ENCODE measurements at places on chromosomes 16 and 17.

- peak; percentile 23 for DNase-seq
These were observed 23.2 kb downstream of the SLC7A6OS start for GRCh38 chr16:68287276-68288251.

DNA sequence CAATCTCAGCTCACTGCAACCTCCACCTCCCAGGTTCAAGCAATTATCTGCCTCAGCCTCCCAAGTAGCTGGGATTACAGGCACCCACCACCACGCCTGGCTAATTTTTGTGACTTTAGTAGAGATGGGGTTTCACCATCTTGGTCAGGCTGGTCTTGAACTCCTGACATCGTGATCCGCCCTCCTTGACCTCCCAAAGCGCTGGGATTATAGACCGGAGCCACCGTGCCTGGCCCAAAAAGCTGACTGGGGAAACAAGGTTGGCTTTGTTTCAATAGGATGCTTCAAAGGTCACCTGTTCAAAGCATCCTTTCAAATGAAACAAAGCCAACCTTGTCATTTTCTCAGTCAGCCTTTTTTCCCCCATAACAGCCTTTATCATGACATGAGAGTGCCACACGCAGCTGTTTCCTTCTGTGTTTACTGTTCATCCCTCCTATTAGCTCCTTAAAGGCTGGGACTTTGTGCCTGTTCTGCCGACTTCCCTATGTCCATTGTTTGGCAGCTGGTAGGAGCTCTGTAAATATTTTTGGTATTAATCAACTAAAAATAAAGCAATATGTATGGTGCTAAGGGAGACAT is 51.1 kb downstream of the ADAMTS18 start:
- DNase-seq = no peak

- DNase-seq = no peak
These were observed 310.4 kb downstream of the SNX29 start for GRCh38 chr16:12286964-12287363.

- DNase-seq = no peak
These were observed 216.3 kb downstream of the SPECC1 start for GRCh38 chr17:20225162-20226115.

DNA sequence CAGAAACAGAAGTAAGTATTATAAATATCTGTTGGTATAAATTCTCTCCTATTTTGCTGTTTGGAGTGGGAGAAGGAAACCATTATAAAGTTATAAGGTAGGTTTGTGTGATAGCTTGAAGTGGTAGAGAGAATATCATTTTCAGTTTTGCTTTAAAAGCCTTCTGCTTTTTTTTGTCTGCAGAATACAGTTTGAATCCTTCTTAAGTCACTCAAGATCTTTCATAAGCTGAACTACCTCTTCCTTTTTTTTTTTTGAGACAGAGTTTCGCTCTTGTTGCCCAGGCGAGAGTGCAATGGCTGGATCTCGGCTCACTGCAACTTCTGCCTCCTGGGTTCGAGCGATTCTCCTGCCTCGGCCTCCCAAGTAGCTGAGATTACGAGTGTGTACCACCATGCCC is 9.0 kb downstream of the ATAD5 start:
- no peak for DNase-seq

- DNase-seq = no peak
These were observed 218.2 kb upstream of the CHMP6 start for GRCh38 chr17:80773243-80773991.

DNA sequence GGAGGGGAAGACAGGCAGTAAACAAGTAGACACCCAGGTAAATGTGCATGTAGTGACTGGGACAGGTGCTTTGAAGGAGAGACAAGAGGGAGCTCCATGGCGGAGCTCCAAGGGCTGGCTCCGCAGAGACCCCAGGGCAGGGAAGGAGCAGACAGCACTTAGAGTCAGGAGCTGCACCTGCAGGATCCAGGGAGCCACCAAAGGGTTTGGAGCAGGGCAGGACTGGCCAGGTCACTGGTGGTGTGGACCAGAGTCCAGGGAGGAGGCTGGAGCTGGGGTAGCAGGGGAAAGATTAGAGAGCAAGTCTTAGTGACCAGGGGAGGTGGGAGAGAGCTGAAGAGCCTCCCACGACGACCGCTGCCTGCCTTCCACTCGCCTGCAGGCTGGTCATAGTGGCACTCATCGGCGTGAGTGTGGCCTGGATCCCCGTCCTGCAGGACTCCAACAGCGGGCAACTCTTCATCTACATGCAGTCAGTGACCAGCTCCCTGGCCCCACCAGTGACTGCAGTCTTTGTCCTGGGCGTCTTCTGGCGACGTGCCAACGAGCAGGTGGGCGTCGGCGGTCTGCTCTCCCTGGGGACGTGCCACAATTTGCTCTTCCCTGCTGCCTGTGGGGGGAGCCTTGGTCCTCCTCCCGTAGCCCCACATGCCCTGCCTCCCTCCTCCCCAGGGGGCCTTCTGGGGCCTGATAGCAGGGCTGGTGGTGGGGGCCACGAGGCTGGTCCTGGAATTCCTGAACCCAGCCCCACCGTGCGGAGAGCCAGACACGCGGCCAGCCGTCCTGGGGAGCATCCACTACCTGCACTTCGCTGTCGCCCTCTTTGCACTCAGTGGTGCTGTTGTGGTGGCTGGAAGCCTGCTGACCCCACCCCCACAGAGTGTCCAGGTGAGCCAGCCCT is 14.7 kb upstream of the FAM83G start:
- DNase-seq = no peak

DNA sequence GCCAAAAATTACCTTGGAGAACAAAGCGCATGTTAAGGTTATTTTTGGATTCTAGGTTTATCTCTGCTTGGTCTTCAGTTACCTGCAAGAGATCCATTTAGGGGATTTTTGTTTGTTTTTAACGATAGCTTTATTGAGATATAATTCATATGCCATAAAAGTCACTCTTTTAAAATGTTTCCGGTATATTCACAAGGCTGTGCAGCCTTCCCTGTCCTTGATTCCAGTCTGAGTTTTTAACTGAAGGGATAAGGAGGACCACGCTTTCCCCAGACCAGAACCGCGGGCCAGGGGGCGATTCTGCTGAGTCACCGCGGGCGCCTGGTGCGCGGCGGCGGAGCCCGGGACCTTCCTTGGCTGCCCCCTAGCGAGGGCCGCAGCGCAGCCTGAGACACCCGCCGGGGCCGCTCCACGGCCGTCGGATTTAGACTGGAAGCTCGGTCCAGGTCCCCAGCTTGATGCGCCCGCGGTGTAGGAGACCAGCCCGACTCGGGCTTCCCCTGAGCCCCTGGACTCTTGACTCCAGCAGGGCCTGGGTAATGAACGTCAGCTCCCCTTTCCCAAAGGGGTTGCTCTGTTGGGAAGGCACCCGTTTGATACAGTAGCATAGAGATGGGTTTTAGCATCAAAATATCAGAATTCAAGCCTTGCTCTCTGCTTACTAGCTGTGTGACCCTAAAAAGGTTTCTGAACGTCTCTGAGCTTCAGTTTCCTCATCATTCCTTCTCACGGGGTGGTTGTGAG is 50.0 kb upstream of the STH start:
- no peak for DNase-seq

DNA sequence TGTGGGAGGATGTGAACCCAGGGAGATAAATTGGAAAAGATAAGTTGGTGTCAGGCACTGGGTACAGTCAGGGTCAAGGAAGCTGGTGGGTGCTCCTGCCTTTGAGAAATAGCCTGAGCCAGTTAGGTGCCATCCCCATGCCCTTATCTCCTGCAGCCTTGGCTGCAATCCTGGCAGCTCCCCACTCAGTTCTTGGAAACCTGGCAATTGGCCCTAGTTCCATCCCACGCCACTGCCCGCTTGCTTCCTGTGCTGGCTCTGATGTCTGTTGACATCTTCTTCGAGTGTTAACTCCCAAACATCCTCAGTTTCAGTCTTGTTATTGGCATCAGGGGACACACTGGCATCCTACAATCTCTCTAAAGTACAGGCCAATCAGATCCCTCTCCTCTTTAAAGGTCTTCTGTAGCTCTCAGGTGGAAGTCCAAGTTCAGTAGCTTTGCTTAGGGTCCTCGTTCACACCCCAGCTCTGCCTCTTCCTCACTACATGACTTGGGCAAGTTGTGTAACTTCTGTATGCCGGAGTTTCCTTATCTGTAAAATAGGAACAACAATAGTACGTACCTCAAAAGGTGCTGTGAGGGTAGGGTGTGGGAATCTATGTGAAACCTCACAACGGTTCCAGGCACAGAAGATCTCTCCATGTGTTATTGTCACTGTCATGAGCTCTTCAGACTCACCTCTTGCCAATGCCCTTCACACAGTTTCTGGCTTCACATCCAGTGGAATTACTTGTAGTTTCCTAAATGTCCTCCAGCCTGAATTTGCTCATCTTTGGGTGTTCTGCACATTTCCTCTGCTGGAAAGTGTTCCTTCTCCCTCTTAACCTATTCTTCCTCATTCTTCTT is 13.5 kb upstream of the PRKAR1A start:
- no peak for DNase-seq

- DNase-seq = no peak
These were observed 3.4 kb upstream of the THUMPD1 start for GRCh38 chr16:20744922-20745440.

GRCh38 chr17:36947922-36948716 is 635 bp upstream of the AATF start:
- no peak for DNase-seq

- no peak for DNase-seq
These were observed 1241.8 kb upstream of the GOT2 start for GRCh38 chr16:59975953-59976352.

- DNase-seq = no peak
These were observed 17.0 kb downstream of the VPS53 start for GRCh38 chr17:697682-698081.

- DNase-seq = no peak
These were observed 42.5 kb downstream of the DNAH17 start for GRCh38 chr17:78534492-78535272.

DNA sequence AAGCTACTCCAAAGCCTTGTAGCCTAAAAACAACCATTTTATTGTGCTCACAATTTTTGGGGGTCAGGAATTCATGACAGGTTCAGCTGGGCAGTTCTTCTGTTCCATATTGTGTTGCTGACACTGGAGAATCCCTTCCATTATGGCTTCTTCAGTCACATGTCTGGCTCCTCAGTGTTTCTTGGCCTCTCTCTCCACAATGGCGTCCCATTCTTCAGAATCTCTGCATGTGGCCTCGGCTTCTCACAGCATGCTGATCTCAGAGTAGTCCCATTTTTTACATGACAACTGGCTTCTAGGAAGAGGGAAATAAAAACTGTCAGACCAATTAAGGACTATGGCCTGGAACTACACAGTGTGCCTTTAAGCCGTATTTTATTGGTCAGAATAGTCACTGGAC is 49.7 kb downstream of the NF1 start:
- DNase-seq = no peak

DNA sequence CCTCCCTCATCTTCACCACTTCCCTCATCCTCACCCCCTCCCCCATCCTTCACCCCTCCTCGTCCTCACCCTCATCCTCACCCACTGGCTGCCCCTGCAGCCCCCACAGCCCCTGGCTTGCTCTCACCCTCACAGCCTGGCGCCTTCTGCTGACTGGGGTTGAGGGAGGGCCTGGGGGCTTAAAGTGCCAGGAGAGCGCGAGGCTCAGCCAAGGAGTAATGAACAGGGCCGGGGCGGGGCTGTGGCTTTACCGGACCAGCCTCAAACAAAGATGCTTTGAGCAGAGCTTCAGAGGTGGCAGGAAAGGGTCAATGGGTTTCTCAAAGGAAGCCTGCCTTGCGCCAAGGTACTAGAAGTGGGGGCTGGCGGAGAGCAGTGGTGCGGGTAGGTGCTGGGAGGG is at the start of gene PRSS33:
PRSS33 (minus strand) TSS at position 155 of the 400 bp plus-strand sequence. CDS start 1,013 bp downstream, outside the sequence.
- DNase-seq = no peak

- DNase-seq = no peak
These were observed 19.1 kb downstream of the CDIP1 start for GRCh38 chr16:4519274-4520058.

GRCh38 chr16:25013049-25013448 is 2.1 kb downstream of the ARHGAP17 start:
- no peak for DNase-seq

GRCh38 chr16:3075523-3075915 is 10.1 kb downstream of the IL32 start:
- DNase-seq = no peak

DNA sequence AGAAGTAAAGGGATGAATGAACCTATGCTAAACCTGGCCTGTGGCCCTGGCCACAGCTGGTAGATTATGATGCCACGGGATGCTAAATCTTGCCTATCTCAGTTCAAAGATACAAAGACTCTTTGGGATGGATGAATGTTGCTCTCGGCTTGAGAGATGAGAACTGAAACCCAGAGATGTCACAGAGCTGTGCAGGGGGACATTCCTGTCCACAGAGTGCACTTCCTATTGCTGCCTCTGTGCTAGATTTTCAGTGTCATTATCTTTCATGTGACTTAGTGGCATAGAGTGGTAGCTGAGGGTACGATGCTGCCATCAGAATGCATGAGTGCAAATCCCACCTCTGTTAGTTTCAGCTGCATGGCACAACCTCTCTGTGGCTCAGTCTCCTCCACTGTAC is 2.3 kb upstream of the MT1M start:
- no peak for DNase-seq

DNA sequence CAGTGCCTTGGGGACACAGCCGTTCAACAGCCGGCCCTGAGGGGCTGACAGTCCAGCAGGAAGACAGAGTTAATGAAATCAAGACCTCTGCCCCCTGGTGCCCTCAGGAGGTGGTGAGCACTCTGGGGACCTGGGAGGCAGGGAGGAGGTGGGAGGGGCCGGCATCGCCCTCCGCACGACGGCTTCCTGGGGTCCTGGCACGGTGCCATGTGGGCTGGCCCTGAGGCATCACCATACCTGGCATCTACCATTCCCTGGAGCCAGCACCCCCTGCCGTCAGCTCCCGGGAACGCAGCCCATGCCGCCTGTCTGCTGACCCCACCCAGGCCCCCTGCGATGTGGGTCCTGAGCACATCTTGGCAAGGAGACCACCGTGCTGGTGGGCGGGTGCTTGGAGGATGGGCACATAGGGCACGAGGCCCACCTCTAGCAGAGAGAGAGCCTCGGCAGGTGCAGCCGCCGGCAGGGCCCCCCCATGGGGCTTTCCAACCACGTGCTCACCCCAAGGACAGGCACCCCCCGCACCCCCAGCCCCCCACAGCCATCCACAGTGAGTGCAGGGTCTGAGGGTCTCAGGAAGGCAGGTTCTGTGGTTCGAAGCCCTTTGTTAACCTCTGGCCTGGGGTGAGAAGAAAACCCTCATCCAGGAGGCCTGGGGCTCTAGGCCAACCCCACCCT is 52.5 kb downstream of the ZFPM1 start:
- DNase-seq = peak; percentile 61

DNA sequence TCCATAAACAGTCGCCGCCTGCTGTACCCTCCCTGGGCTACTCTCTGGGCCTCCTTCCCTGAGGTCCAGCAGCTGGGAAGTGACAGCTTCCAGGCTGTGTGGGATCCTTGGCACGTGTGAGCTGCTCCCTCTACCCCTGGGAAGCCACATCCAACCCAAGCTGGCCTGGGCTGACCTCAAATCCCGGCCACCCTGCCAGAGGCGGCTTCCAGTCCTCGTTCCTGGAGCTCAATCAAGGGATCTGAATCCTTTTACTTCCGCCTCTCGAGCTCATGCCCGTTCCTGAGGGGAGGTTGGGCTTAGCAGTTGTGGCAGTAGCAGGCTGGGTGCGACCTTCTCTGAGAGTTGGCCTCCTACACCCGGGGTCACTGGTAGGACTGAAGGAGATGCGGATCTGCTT is 82.5 kb downstream of the NETO2 start:
- no peak for DNase-seq

Measured in T-helper 1 cell (primary cell).